ENCODE measurements at places on chromosomes 7 and 10.

DNA sequence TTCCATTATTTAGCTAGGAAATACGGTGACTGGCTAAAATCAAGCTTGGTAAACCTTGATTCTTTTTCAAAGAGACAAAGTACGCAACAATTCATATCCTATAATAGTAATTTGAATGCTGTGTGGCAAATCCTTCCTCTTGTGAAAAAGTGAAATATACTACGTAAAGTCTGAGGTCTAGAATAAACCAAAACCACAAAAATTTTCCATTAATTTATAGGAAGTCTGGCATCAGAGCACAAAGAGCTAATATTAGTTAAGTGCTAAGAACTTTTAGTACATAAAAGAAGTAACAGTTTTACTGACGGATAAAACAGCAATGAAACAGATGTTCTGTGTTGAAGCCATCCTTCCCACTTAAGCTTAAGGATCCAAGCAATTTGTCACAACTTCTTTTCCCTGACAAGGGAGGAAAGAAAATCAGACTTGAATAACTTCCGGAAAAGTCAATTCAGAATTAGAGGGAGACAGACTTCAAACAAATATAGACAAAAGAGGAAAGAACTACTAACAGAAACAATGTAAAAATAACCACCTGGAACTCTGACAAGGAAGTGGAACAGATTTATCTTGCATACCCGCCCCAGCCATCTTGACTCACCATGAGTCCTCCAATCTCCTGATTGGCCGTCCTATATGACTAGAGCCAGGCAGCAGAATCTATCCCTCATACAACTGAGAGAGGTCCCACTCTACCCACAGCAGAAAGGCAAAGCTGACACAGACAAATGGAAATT, 34.6 kb downstream of the RHEB start:
- no peak for DNase-seq

- DNase-seq = no peak
Measured at GRCh38 chr7:74280985-74281384, 8.2 kb upstream of the CLIP2 start.

- no peak for DNase-seq
Measured at GRCh38 chr10:106771154-106771553, 393.4 kb downstream of the SORCS1 start.

DNA sequence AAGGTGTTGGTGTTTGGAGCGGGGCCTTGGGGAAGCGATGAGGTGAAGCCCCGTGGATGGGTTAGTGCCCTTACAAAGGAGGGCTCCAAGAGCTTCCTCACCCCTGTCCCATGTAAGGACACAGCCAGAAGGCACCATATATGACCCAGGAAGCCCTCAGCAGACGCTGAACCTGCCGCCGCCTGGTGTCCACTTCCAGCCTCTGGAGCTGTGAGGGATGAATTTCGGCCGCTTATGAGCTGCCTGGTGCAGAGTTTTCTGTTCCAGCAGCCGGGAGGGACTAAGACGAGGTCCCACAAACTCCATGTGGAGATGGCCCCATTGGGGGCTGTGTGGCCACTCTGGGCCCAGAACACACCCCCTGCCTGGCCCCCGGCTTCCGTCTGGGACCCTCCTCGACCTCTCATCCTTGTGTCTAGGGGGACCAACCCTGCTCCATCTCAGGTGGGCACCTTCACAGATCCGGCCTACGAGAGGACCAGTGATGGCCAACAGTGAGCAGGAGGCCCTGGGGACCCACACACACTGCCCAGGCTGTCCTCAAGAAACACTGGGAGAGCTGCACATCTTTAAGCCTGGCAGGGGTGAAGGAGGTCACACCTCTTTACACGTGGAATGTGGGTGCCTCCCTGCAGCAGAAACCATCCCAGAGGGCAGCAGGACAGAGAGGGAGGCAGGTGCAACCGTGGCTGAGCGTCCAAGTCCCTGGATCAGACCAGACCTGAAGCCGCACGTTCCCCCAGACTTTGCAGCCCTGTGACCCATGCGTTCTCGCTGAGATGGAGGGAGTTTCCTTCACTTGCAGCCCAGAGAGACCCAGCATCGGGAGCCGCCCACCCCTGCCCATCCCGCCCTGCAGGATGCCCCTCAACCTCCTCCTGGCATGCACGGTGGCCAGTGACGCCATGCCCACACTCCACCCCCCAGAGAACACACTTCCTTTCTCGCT, 96.1 kb downstream of the PDGFA start:
- no peak for DNase-seq

DNA sequence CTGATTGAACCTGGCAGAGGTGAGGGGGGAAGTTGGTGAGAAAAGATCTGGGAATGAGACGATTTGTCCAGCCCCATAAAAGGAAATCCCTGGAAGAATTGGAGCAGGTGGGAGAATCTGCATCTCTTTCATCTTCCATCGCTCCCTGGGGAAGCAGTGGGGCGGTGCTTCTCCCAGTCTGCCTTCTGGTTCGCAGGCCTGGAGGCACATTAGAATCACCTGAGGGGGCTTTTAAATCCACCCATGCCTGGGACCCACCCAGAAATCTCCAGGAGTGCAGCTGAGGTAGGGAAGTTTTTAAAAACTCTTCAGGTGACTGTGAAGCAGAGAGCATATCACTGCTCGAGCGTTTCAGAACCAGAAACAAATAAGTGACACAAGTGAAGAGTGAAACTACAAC, 26.7 kb upstream of the SYPL1 start:
- no peak for DNase-seq

DNA sequence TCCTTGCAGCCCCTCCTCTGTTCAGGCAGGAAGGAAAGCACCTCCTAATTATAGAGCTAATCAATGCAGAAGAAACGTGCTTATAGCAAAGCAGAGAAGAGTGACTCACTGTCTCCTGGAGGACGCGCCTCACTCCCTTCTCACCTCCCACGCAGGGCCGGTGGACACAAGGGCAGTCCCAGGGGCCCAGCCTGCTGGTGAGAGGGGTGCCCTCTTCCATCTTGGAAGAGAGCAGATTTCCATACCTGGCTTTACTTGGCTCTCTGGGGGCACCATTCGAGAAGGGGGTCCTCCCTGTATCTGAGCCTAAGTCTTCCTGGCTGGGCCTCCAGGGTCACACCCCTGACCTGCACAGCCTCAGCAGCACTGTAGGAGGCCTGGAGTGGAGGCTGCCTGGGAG, 55.8 kb downstream of the RASGEF1A start:
- DNase-seq = no peak

DNA sequence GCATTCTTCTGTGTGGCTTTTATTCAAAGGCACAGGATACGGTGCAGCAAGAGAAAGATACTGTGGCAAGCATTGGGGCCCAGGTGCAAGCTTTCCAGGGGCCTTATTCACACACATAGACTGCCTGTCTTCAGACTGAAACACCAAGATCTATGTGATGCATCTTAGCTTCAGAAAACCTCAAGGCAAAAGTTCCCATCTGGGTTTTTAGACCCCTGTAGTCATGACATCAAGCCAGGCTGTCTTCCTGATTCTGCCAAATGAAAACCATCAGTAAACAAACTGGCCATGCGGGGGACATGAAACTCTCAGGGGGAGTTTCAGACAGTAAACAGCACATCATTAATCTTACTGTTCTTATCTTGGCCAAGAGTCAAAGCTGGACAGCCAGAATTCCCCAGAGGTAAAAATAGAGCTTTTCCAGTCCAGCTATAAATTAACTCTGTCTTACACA, 9.8 kb downstream of the AGBL3 start:
- DNase-seq = no peak

DNA sequence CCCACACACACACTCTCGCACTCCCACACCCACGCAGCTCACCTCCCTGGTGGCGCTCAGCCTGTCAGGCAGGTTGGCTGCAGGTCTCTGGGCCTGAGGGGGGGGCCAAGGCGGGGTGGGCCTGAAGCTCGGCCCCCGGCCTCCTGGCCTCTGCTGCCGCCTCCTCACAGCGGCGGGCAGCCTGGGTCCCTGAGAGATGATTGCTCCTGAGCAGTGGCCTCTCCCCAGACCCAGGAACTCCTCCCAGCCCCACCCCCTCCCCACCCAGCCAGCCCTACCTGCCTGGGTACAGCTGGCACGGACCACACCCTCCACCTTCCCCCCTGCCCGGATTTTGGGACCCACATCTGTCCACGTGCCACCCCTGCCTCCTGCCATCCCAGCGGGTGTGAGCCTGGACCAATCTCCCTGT, 4.6 kb upstream of the TMEM184A start:
- no peak for DNase-seq

DNA sequence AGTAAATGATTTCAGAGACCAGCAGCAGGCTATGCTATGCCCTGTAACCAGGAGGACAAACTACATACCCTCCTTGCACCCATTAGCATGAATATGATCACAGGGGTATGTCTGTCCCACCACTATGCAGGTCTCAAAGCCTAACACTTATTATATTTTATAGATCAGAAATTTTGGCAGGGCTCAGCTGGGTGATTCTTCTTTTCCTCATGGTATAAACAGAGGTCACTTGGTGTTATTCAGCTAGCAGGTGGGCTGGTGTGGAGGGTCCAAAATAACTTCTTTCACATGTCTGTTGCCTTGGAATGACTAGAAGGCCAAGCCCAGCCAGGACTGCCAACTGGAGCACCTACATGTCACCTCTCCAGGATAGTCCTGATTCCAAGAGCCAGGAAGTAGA, 252.9 kb downstream of the ARHGAP12 start:
- no peak for DNase-seq

- DNase-seq = peak; percentile 76
Measured at GRCh38 chr7:151368136-151368571, 26.5 kb downstream of the NUB1 start.

- no peak for DNase-seq
Measured at GRCh38 chr7:76409537-76409936, at the start of gene SSC4D. SSC4D (minus strand) TSS chr7:76409697; CDS start chr7:76404439, 5,258 bp downstream.

DNA sequence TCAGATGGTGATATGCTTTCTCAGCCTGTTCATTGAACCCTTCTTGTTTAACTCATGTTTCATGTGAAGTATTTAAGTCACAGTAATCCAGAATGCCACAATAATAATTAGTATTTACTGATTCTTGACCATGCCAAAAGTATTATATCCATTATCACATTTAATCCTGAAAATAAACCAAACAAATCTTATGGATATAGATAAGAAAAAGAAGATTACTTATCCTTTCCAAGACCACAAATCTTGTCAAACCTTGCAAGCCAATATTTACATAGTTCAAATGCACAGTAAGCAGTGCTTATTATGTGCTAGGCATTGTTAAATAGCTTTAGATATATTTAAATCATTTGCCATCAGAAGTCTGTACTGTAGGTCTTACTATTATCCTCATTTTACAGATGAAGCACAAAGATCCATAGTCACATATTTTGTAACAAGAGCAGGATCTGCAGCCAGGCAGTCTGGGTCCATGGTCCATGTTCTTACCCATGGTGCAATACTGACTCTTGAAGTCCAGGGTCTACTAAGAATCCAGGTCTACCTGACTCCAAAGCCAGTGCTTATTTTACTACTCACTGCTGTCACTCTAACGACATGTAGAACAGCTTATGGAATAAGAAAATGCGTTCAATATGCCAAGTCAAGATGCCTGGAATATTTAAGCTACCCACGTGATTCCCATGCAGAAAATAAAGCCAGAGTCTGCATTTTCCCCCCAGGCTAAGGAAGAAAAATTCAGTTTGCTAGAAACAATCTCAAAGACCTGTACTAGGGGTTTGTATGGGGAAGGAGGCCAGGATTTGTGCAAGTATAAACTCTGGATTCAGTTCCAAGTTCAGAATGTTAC, 984.8 kb upstream of the LRRTM3 start:
- no peak for DNase-seq

DNA sequence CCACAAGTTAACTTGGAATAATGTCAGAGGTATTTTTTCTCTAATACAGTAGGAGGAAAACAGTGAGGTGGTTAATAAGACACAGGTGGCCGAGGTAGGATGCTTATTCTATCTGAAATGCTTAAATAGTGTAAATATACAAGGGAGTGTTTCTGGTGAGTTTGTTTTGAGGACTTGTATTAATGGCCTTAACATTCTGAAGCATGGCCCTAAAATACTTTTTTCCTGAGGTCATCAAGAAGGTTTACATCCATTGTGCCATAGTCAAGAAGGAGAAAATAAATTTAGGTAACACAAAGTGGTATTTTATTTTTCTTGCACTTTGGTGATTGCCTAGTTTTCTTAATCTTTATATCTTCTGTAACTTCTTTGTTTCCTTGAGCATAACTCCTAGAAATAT, 18.8 kb downstream of the GNAI1 start:
- DNase-seq = no peak

DNA sequence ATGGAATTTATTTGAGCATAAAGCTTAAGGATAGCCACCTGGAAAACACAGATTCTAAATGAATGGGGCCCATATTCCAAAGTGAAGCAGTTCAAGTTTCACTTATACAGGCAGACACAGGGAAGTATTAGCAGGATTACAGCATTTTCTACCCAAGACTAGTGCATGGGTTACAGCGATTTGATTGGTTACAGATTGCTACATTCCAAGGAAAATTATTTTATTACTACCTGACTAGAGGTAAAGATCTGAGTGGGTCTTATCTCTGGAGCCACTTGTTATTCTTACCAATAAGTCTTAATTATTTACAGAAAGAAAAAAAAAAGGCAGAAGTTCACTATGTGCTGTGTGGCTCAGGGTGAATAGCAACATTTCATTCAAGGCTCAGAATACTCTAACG, 87.4 kb upstream of the ITGB1 start:
- DNase-seq = no peak

DNA sequence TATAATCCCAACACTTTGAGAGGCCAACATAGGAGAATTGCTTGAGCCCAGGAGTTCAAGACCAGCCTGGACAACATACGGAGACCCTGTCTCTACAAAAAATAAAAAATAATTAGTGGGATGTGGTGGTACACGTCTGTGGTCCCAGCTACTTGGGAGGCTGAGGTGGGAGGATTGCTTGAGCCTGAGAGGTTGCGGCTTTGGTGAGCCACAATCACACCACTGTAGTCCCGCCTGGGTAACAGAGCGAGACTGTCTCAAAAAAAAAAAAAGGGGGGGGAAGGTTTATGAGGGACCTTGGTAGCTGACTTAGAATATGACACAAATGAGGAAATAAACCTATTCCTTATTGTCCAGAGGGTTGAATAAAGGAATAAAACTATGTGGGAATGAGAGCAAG, 30.8 kb downstream of the SCD start:
- no peak for DNase-seq

- DNase-seq = no peak
Measured at GRCh38 chr7:37349979-37350590, 98.6 kb downstream of the ELMO1 start.

DNA sequence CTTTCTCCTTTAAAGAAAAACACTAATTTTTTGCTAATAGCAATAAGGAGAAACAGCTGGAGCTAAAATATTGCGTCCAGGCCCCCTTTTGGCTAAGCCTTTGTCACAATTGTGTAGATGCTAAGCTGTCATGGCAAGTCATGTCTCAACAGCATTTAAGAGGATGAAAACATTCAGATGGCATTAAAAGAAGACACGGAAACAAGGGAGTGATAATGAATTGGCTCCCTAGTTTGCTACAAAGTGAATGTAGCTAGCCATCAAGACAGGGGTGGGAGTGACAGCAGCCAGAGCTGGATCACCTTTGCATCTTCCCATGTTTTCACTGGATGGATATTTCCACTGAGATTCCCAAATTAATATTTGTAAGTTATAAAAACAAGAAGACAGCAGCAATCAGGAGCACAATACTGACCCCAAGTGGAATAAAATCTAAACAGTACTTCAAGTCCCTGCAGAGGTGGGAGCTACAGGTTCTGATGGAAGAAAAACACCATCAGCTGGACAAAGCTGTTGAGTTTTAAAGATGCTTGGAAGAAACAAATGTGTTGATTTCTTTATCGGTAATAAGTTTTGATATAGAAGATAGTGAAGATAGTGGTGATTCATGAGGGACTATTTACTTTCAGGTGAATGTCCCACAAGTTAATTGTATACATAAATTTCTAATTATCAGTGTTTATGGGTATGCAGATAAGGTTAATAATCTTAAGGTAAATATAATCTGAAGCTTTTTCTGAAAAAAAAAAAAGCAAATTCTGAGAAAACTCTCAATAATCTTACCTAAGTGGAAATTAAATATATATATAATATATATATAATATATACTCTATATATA, 129.4 kb downstream of the SLC16A9 start:
- peak; percentile 12 for DNase-seq

Data from NCI-H774 (cell line).